ENCODE measurements at places on chromosomes 7 and 10. TPM values are rescaled to one million over a fixed set of nuclear protein-coding genes. Genes with fewer than 3 reads are reported as not detected.

GRCh38 chr10:132671228-132672154 is 114.5 kb downstream of the NKX6-2 start:
- H3K27me3 ChIP-seq: no peaks in the 10 kb centered on the region
- no peak overlapping the region for H3K27ac ChIP-seq
- no peaks in the 10 kb centered on the region for H3K4me1 ChIP-seq

DNA sequence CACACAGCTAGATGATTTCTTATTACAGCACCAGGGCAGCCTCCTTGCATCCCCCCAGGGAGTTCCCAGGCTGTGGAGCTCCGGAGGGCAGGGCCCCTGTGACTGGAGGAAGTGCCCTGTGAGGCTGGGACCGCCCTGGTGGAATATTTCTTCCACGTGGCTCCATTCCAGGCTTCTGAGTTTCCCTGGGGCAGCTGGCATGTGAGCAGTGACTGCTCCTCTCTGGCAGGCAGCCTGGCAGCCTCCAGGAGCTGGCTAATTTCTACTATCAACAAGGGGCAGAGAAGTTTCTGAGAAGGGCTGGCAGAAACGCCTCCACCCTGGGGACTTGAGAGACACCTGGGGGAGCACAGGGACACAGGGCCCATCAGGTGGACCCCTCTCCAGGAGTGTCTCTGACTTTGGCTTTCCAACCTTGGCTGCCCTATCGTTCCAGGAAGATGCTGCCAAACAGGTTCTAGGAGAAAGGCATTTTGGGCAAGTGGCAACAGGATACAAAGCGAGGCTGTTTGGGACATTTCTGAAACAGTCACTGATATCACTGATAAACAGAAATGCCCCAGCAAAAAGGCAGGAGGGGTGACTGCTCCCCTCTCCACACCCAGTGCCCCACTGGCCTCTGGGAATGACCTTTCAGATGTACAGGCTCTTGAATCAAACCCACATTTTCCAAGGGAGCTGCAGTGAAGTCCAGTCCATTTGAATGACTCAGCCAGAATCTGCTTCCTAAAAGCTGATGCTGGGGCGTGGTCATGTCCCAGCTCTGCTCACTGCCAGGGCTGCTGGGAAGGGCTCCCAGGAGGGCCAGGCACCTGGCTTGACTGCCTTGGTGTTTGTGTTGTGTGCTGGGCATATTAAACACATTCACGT is 16.1 kb downstream of the MYOF start:
- H3K4me3 ChIP-seq: no peak overlapping the region
- H3K36me3 ChIP-seq: no peaks in the 10 kb centered on the region
- H3K27me3 ChIP-seq: no peaks in the 10 kb centered on the region
- H3K27ac ChIP-seq: peak overlapping the region; percentile 94
- peaks cover 72% of the 10 kb centered on the region for H3K4me1 ChIP-seq

Gene HOXA1
- 4.4 TPM for total RNA-seq

DNA sequence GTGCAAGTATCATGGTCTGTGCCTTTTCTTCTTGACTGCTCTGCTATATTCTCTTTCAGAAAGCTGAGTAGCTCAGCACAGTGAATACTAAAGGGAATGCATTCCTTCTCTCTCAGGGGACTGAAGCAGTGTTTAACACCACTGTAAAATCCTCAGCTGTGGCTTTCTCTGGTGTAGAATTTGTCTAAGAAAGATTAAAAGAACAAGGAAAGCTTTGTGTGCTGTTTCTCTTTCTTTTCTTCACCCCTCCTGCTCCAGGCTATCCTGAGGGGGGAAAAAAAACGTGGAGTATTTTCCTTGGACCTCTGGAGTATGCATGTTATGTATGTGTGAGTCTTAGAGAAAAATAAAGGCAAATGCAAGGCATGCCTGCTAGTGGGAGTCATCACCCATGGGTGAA is 383.9 kb downstream of the AUTS2 start:
- DNase-seq: no peak
- H3K27me3 ChIP-seq: no peaks in the 10 kb centered on the region
- H3K36me3 ChIP-seq: no peaks in the 10 kb centered on the region
- H3K27ac ChIP-seq: no peak overlapping the region
- H3K4me1 ChIP-seq: no peaks in the 10 kb centered on the region

Gene WEE2
- total RNA-seq: 0.06 TPM

GRCh38 chr7:102912742-102913141 is at the start of gene LRRC17:
TSS of gene LRRC17 (plus strand) at chr7:102913000. CDS start at chr7:102933914, 20,914 bp downstream.
- no peak within 1 kb of the TSS for H3K4me3 ChIP-seq
- peak within 1 kb of the TSS; percentile 13 for H3K27ac ChIP-seq
- H3K27me3 ChIP-seq: no peaks in the 10 kb centered on the region
- DNase-seq: no peak
- no peaks in the 10 kb centered on the region for H3K4me1 ChIP-seq
- H3K36me3 ChIP-seq: no peaks in the 10 kb centered on the region

GRCh38 chr10:44589944-44590449 is 205.1 kb upstream of the CXCL12 start:
- no peaks in the 10 kb centered on the region for H3K36me3 ChIP-seq
- H3K27ac ChIP-seq: no peak overlapping the region
- no peak for DNase-seq
- H3K27me3 ChIP-seq: no peaks in the 10 kb centered on the region
- no peak overlapping the region for H3K4me3 ChIP-seq

Gene TOMM7
- total RNA-seq: 462 TPM

Measured in adrenal gland (tissue), 19 donors.